Left lung (tissue), 14 donors: ENCODE measurements at places on chromosomes 7 and 10.
A peak's percentile ranks its signal among the peaks of the same experiment; 100 is the strongest.

GRCh38 chr10:102651455-102652169, 7.3 kb downstream of the TRIM8 start:
- peak; percentile 55 for DNase-seq

- DNase-seq = no peak
Observed at GRCh38 chr10:83991986-83992753, 147.1 kb upstream of the GHITM start.

DNA sequence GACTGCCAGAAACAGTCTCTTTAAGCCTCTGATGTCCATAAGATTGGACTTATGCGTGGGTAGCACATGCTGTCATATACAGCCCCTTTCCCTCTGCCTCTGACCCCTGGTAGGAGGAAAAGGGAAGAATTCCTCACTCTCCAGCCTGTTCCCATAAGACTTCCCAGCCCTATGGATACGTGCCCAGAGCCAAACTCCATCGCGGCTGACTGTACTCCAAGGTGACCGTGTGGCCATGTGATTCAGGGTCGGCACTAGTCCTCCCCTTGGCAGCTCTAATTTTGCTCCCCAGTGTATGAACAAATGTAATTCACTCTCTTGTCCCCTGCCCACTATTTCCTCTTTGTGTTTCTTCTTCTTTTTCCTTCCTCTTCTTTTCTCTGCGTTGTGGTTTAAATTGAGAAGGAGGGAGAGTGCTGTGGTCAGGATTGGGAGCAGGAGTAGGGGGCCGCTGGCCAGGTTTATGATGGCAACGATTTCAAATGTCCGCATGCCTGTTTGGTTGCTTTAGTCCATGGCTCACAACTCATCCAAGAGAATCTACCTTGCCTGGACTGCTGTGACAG, 43.8 kb downstream of the PRLHR start:
- DNase-seq = no peak

DNA sequence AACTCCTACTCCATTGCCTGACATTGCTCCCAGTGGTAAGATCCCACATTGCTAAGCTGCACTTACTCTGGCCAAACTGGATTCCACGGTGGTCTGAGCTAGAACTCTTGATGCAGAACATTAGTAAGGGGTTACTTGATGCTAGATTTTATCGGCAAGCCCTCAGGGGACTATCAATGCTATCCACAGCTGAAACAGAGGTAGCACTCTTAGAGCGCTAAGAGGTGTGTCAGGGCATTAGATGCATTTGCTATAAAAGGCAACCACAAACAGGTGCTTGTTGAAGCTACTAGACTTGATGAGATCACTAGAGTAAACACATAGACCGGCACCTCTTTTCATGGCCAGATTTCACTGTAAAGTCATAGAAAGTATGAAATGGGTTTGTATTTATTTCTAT, 116.3 kb downstream of the MDFIC start:
- DNase-seq = no peak

DNA sequence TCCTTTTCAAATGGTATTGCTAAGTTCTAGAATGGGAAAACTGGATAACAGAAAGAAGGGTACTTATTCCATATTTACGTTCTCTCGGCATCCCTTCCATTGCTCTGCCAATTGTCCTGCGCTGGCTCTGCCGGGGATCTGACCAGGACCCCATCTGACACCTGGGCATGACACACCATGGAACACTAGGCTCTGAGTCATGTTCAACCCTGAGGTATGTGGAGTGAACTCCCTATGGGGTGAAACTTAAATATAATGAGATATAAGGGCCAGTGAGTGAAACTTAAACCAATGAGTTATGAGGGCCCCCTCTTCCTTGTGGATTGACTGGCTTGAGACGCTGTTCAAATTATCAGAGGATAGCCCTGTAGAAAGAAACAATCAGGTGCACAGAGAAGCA, 55.1 kb upstream of the ZEB1 start:
- no peak for DNase-seq

DNA sequence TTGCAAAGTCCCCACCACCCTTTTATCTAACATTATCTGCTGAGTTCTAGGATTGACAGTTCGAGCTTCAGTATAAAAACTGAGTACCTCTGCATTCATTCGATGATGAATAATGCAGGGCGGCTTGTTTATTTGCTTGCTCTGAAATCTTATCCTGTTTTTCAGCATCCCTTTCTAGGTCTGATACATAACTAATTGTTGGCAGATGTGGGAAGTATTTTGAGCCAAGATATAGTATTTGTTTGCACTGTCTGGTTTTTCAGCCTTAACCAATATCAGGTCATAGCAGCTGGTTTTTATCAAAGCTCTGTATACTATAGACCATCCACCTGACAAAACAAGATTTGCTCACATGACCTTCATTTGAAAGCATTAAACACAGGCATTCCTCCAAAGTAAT, 161.4 kb downstream of the TFEC start:
- no peak for DNase-seq

DNA sequence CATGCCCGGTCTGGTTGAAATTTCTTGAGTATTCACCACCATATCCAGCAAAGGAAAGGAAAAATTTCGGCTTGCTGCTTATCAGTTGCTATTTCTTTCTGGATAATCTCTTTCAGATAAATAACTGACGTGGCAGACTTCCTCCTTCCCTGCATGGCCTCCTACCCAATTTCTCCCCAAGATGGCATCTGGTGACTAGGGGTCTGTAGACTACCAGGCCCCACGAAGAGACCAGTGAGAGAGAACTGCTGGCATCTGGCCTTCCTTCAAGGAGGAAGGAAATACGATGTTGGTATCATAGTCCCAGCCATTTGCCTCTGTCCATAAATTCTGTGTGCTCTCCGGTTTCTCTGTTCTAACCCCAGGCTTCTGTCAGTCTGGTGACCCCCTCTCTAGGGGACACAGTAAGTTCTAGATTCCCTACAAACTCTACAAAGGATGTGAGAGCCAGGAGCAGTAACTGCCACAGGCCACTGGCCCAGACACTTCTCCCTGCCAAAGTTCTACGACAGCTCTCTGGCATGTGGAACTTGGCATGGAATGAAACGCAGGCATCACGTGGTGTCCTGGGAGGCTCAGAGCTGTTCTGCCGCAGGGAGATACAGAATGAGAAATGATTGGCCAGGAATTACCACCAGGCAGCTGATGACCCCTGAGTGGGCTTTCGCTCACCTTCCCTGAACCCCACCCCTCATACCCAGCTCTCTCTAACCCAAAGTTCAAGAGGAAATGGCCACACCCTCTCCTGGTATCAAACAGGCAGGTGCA, 30.0 kb upstream of the MSRB2 start:
- DNase-seq = peak; percentile 72
